ENCODE measurements at places on chromosomes 2 and 18.

GRCh38 chr18:64707052-64707451, 558.2 kb upstream of the LINC00305 start:
- H3K4me3 ChIP-seq = no peak overlapping the region
- no peaks in the 10 kb centered on the region for H3K27me3 ChIP-seq
- H3K4me1 ChIP-seq = no peaks in the 10 kb centered on the region
- no peaks in the 10 kb centered on the region for H3K36me3 ChIP-seq
- H3K27ac ChIP-seq = no peak overlapping the region

- H3K36me3 ChIP-seq = no peaks in the 10 kb centered on the region
- H3K4me1 ChIP-seq = no peaks in the 10 kb centered on the region
- H3K27ac ChIP-seq = no peak overlapping the region
- H3K4me3 ChIP-seq = no peak overlapping the region
Measured at GRCh38 chr2:216985658-216986141, 125.8 kb upstream of the TNP1 start.

- peaks cover 35% of the 10 kb centered on the region for H3K36me3 ChIP-seq
- no peak overlapping the region for H3K27ac ChIP-seq
- no peak overlapping the region for H3K4me3 ChIP-seq
- H3K27me3 ChIP-seq = no peaks in the 10 kb centered on the region
Measured at GRCh38 chr2:138559641-138560040, 58.1 kb downstream of the SPOPL start.

GRCh38 chr2:111138839-111139238, 18.1 kb downstream of the BCL2L11 start:
- H3K27ac ChIP-seq = no peak overlapping the region
- H3K4me3 ChIP-seq = no peak overlapping the region
- H3K27me3 ChIP-seq = no peaks in the 10 kb centered on the region
- peaks cover 12% of the 10 kb centered on the region for H3K36me3 ChIP-seq

DNA sequence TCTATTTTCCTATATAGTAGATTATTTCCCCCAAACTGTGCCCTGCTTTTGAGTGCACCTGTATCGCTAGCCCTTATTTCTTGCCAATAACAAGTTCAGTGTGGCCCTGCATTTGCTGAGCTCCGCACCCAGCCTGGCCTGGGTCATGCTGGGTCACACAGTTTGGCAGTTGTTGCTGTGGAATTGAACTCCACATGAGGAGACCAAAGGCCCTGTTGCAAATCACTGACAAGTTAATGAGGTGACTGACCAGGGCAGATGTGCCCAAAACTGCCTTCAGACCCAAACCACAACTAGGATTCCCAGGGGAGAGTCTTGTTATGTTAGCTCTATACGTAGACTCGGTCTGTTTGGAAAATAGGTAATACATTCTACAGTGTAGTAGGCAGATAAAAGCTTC, 31.0 kb downstream of the COL4A4 start:
- peaks cover 16% of the 10 kb centered on the region for H3K27me3 ChIP-seq
- no peak overlapping the region for H3K27ac ChIP-seq
- H3K36me3 ChIP-seq = no peaks in the 10 kb centered on the region
- H3K4me3 ChIP-seq = no peak overlapping the region

- peak overlapping the region; percentile 90 for H3K27ac ChIP-seq
- H3K4me1 ChIP-seq = peaks cover 29% of the 10 kb centered on the region
- H3K4me3 ChIP-seq = peak overlapping the region; percentile 44
- no peaks in the 10 kb centered on the region for H3K36me3 ChIP-seq
- peaks cover 37% of the 10 kb centered on the region for H3K27me3 ChIP-seq
Measured at GRCh38 chr18:58615140-58616132, 13.5 kb downstream of the ALPK2 start.

DNA sequence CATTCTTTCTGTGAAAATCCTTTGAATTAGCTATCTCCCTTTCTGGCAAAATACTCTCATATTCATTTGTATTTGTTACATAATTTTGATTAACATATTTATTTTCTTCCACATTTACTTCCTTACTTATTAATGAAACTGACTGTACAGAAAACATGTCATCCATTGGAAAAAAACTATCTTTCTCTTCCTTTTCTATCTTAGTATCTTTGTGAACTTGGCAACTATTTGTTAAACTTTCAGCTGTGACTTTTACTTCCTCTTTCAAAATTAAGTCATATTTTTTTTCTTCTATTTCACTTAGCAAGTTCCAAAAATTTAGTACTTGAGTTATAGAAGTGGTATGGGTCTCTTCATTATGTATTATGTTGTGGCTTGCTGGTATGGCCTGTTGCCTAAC, 2.6 kb downstream of the RAD51AP2 start:
- DNase-seq = no peak
- no peak overlapping the region for H3K27ac ChIP-seq
- H3K4me3 ChIP-seq = no peak overlapping the region
- no peaks in the 10 kb centered on the region for H3K36me3 ChIP-seq
- H3K27me3 ChIP-seq = peaks cover 26% of the 10 kb centered on the region

DNA sequence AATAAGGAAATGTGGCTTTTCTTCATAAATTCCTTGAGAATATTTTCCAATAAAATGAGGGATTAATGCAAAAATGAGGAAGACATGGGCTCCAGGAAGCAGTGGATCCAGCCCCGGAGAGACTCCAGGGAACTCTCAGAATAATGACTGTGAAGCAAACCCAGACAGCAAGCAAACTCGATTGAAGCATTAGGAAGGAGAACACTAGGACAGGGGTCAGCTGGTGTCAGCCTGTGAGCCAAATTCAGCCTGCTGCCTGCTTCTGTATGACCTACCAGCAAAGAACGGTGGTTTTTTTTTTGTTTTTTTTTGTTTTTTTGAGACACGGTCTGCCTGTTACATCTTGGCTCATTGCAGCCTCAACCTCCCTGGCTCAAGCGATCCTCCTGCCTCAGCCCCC, 274.3 kb upstream of the FBXO11 start:
- no peak for DNase-seq
- no peak overlapping the region for H3K27ac ChIP-seq
- H3K4me1 ChIP-seq = no peaks in the 10 kb centered on the region
- H3K4me3 ChIP-seq = no peak overlapping the region
- peaks cover 3% of the 10 kb centered on the region for H3K27me3 ChIP-seq
- H3K36me3 ChIP-seq = no peaks in the 10 kb centered on the region

DNA sequence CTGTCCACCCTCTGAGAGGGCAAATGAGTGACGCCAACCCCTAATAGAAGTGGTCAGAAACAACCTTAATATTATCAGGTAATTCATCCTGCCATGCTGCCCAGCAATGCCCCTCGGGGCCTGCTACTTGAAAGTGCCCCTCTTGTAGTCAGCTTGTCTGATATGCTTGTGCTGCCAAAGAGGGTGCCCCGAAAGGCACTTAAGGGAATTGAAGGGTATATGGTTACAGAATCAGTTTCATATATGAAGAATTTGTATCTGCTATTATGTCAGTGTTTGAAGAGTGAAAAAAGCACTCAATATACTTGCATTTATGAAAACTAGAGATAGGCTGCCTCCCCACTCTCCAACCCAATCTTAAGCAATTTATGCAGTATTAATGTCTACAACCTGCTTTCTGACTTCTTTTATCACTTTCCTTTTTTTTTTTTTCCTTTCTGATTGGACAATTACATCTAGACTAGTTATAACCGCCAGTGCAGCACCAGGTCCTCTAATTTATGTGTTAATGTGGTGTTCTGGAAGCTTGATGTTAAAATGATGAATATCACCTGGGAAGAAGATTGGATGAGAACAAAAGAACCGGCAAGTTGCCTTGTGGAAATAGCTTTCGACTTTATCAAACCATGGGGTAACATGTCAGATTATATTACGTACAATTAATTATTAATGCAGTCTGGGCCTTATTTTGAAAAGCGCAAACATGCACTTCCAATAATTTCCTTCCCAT, 646.9 kb upstream of the ACVR2A start:
- H3K27me3 ChIP-seq = no peaks in the 10 kb centered on the region
- H3K4me1 ChIP-seq = no peaks in the 10 kb centered on the region
- H3K27ac ChIP-seq = no peak overlapping the region
- H3K36me3 ChIP-seq = no peaks in the 10 kb centered on the region
- no peak for DNase-seq
- H3K4me3 ChIP-seq = no peak overlapping the region

DNA sequence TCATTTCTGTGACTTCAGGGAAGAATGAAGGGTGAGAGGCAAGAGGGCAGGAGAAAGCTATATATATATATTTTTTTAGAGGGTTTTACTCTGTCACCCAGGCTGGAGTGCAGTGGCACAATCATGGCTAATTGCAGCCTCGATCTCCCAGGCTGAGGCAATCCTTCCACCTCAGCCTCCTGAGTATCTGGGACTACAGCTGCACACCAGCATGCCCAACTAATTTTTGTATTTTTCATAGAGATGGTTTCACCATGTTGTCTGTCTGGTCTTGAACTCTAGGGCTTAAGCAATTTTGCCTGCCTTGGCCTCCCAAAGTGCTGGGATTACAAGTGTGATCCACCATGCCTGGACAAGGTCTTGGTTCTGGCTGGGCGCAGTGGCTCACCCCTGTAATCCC, 3.4 kb downstream of the ATIC start:
- no peak overlapping the region for H3K27ac ChIP-seq
- peaks cover 51% of the 10 kb centered on the region for H3K36me3 ChIP-seq
- H3K4me1 ChIP-seq = peaks cover 50% of the 10 kb centered on the region
- no peak for DNase-seq
- no peak overlapping the region for H3K4me3 ChIP-seq
- no peaks in the 10 kb centered on the region for H3K27me3 ChIP-seq

DNA sequence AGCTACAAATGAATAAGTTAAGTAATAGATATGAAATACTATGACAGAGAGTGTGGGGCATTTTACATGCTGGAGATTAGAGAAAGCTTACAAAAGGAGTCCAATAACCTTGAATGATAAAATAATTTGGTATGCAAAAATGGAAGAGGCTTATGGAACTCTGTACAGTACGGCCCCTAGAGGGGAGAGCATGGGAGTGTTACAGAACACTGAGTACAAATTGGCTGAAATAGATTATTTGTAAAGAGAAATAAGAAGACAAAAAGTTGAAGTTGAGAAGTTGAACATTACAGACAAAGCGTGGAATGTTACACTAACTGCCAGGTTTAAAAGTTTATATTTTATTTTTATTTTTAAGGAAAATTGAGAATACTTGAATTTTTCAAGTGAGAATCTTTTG, 192.1 kb upstream of the DOK6 start:
- no peak overlapping the region for H3K27ac ChIP-seq
- no peak for DNase-seq
- no peaks in the 10 kb centered on the region for H3K27me3 ChIP-seq
- no peaks in the 10 kb centered on the region for H3K36me3 ChIP-seq

DNA sequence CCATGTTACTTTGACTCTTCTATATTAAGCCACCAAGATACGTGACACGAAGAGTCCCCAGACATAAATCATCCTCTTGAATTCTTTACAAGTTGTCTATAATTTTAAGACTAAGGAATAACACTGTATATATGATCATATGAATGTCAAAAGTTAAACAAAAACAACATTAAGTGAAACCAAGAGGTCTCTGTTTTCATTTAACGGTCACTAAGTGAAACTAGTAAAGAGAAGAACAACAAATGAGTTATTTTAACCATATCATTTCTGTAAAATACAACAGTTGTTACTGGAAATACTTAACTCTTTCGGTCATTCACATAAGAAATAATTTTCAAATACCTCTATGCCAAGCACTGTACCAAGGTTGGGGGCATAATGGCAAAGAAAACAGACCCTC, 45.7 kb upstream of the STK17B start:
- DNase-seq = no peak
- H3K4me3 ChIP-seq = no peak overlapping the region
- H3K4me1 ChIP-seq = peaks cover 41% of the 10 kb centered on the region
- H3K36me3 ChIP-seq = peaks cover 40% of the 10 kb centered on the region

Data from activated CD8-positive, alpha-beta memory T cell treated with anti-CD3 and anti-CD28 coated beads, Interleukin-2, amount 10 ng/mL, durations not matched to agents 7 days and 5 days (primary cell).